GM19239 (cell line): ENCODE measurements at places on chromosomes 16 and 17.

DNA sequence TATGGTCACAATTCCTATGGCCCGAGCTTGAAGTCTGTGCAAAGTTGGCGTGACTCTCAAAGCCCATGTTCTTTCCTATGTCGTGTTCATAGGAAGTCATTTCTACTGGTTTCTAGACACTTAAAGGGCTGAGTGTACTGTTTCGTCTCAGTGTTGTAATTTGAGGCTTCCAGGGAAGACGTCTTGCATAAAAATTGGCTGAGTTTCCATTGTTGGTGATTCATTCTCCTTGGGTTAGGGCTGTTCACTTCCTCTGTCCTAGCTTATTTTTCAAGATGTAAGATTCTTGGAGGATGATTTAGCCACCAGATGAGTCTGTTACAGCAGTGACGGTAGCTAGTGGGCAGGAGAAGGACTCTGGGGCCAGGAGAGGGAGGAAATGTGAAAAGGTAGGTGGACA is 43.1 kb downstream of the PIK3R5 start:
- no peak for DNase-seq

GRCh38 chr16:89476811-89477261 is 13.5 kb downstream of the ANKRD11 start:
- DNase-seq = no peak

- no peak for DNase-seq
These were observed 11.8 kb downstream of the MRM1 start for GRCh38 chr17:36613155-36613554.

GRCh38 chr17:8846768-8847211 is 20.7 kb downstream of the PIK3R6 start:
- no peak for DNase-seq

DNA sequence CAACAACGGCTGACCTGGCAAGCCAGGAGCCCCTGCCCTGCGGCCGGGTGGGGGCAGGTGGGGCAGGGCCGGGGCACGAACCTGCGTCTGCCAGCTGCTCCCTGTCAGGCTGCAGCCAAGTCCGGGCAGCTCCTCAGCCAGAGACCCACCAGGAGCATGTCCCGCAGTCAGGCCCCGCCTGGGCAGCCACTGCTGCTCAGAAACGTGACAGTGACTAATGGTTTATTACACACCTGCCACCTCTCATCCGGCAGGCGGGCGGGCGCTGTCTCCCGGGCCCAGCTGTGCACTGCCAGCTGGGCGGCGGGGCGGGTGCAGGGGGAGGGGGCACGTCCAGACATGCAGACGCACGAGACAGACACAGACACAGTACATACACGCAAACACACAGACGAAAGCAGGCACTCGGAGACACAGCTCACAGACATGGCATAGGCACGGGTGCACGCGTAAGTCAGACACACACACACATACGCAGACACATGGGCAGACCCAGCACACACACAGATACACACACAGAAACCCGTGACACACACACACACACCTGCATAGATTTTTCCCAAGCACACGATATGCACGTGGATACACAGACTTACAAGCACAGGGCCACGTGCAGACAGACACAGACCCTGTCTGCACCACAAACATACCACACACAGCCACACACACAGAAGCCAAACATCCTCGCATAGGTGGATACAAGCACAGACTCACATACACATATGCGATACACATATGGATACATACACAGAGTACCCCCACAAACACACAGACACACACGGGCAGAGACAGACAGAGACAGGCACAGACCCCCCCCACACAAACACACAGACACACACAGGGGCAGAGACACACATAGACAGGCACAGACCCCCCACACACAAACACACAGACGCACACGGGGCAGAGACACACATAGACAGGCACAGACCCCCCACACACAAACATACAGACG is 248.3 kb upstream of the CIBAR2 start:
- no peak for DNase-seq

GRCh38 chr16:50457979-50458491 is 89.2 kb upstream of the BRD7 start:
- DNase-seq = no peak
